ENCODE measurements at places on chromosomes 6 and 20.

GRCh38 chr6:100721256-100721655 lies 159.9 kb downstream of the ASCC3 start:
- DNase-seq = no peak

DNA sequence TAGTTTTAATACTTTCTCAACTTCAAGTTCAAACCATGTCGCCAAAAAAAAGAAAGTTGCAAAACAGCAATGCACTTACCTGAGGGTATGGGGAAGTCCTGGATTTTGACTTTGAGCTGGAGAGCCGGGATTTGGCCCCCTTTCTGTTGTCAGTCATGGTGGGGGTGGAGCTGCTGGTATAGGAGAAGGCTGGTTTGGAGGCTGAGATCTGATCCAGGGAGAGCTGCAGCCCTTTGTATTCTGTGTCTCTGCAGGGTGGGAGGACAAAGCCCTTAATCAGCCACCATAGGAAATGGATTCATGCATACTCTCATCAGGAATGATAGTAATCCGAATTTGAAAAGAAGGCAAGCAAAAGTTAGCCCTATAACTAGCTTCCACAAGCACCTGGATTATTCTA lies 44.0 kb downstream of the SIM1 start:
- DNase-seq = no peak

- DNase-seq = no peak
Observed at GRCh38 chr6:39952167-39952566, 17.9 kb upstream of the MOCS1 start.

DNA sequence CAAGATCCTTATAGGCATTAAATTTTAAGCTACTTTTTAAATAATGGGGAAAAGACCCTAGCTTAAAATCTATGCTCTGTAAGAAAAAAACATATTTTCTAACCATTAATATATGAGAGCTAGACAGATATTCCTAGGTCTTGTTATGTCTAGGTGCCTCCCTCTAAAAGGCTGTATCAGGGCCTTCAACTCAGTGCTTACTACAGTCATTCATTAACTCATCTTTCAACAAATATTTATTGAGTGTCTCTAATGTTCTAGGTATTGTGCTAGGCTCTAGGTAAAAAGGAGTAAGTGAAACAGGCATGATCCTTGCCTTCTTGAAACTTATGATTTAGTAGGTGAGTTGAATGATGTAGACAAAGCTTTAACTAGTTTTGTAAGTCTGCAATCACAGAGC lies 6.4 kb upstream of the STX11 start:
- DNase-seq = no peak

- DNase-seq = no peak
Observed at GRCh38 chr20:54368570-54368969, 106.8 kb upstream of the DOK5 start.

- DNase-seq = no peak
Observed at GRCh38 chr6:146551545-146551944, 7.9 kb downstream of the RAB32 start.

GRCh38 chr20:41408986-41409385 lies 42.4 kb upstream of the EMILIN3 start:
- DNase-seq = no peak

GRCh38 chr6:166952567-166953486 lies 3.5 kb downstream of the RNASET2 start:
- DNase-seq = no peak

DNA sequence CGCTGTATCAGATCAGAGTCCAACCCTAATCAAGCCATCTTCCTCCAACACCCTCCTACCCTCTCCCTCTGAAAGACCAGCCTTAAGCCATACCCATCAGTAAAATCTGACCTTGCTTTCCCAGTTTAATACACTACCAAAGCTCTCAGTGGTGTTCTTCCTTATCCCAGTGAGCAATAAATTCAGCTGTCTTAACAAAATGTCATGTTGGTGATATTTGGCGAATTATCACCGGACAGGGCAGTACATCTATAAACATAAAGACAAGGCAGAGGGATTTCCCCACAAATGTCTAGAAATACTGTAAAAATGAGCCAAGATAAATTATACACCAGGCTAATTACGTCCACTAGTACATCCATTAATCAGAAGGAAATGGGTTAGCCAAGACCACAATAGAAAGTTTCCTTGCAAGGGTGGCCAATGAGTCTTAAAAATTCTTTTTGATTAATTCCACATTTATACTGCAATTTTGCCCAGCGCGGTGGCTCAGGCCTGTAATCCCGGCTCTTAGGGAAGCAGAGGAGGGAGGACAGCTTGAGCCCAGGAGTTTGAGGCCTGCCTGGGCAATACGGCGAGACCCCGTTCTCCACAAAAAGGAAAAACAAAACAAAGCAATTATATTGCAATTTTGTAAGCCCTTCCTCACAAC lies 905 bp downstream of the RARS2 start:
- no peak for DNase-seq

- DNase-seq = no peak
Observed at GRCh38 chr20:63342561-63343459, 18.3 kb downstream of the CHRNA4 start.

GRCh38 chr6:82507112-82507511 lies 143.5 kb downstream of the TPBG start:
- no peak for DNase-seq

- no peak for DNase-seq
Observed at GRCh38 chr6:102485480-102485879, 1092.0 kb downstream of the GRIK2 start.

DNA sequence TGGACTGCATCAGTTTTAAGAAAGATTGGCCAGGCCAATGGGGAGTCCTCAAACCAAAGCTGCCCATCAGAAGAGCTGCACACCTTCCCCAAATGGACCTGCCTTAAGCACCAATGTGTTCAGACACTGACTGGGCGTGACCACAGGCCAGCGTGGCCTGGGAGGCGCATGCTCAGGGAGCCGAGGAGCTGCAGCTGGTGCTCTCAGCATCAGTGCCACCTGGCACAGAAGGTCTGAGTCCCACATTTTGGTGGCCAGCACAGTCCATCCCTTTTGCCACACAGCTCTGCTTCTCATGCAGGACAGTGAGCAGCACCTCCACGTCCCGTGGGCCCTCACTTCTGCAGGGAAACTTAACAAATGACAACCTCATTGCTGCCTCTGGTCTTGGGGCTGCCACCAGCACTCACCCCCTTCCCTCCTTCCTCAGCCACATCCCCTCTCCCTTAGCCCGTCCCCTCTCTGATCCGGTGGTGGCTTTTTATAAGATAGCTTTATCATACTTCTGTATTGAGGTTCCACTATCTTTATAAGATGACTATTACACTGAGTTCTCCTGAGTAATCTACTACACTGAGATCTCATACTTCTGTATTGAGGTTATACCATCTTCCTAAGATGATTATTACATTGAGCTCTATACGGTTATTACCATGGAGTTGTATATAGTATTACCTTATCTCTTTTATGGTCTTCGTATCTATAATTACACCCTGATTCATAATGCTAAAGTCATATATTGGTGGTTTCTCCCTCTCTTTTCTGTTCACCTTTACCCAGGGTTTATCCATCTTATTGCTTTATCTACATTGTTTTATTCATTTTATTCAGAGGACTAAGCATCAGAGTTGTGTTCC lies 109.1 kb downstream of the TOX2 start:
- DNase-seq = no peak

DNA sequence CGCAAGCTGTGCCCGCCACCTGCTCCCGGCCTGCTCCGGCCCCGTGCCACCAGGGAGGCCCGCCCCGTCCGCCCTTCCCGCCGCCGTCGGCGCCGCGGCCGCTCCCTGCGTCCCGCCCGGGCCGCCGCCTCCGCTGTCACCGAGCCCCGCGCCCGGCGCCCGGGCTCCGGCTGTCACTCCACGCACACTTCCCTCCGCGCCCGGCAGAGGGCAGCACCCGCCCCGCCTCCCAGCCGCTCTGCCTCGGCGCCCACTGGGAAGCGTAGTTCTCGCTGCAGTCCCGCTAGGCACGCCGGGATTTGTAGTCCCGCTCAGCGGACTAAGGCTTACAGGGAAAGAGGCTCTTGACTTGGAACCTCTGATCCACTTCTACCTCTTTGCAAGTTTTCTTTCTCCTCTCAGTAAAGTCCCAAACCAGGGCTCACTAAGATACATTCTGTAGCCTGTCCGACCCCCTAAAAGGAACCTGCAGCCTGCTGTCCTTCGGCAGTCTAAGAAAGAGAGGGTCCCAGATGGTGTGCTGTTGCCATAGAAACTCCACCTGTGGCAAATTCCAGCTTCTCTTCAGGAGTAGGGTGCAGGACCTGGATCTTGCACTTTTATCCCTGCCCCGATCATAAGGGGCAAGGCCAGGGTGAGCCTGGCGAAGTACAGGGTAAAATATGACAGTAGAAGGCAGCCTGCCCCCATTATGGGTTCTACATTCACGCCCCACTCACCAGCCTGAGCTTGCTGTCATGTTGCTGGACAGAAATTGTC lies at the start of gene TFEB:
Gene TFEB (minus strand): TSS at position 182 of the 759 bp plus-strand sequence. CDS start 44,395 bp downstream, outside the sequence.
- DNase-seq = peak; percentile 82

DNA sequence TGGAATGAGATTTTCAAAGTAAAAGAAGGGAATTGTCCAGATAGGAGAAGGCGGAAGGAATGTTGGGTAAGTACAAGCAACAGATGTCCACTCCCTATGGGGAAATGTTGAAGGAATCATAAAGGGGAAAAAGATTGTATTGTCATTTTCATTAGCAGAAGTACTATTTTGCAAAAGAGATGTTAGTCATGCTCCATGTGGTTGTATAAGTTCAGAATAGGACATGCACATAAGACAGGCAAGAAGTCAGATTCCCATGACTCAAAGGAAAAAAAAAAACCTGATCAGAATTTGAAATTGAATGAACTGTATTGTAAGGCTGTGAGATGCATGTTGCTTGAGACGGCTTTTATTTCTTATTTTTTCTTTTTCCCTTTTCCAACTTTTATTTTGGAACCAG lies 36.8 kb downstream of the GRM1 start:
- no peak for DNase-seq

DNA sequence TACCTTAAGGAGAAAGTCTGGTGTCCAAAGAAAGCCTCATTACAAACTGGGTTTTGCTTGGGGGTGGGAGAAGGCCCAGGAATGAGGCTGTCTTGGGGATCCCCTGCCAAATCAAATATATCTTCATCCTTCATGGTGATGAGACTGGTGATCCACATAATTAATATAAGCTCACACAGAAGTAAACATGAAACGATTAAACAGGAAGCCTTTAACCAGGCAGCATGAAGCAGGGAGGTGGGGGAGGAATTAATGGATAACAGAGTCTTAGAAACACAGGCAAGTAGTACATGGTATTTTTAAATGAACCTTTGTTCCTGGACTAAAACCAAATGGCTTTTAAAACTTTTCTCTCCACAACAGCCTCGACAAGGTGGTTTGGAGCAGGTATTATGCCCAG lies 437.5 kb downstream of the TFAP2A start:
- DNase-seq = no peak

- DNase-seq = no peak
Observed at GRCh38 chr20:63500902-63501817, 2.3 kb upstream of the EEF1A2 start.

GRCh38 chr6:40931931-40932330 lies 107.1 kb downstream of the UNC5CL start:
- DNase-seq = no peak

- DNase-seq = no peak
Observed at GRCh38 chr6:129667621-129668020, 42.4 kb downstream of the ARHGAP18 start.

- DNase-seq = no peak
Observed at GRCh38 chr6:43267619-43268354, 24.5 kb downstream of the TTBK1 start.

DNA sequence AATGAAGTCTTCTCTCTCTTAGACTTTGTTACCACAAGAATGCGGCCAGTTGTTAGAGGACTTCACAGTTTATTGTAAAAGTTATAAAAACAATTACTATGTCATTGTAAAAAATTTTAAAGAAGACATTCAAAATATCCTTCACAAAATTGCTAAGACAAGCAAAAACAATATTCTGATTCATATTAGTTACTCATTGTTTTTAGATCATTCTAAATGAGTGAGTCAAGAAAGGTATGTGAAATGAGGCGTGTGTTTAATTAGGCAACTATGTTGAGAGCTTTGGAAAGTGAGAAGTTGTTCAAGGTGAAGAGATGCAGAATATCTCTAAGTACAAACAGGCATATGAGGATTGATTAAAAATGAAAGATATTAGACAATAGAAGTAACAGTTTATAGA lies 875.3 kb downstream of the EYS start:
- DNase-seq = no peak

Measured in stimulated activated CD8-positive, alpha-beta memory T cell treated with anti-CD3 and anti-CD28 coated beads, Interleukin-2, amount 100 ng/mL, for 1 hour (primary cell).